Brain pericyte (primary cell): ENCODE measurements at places on chromosomes 5 and 9.

DNA sequence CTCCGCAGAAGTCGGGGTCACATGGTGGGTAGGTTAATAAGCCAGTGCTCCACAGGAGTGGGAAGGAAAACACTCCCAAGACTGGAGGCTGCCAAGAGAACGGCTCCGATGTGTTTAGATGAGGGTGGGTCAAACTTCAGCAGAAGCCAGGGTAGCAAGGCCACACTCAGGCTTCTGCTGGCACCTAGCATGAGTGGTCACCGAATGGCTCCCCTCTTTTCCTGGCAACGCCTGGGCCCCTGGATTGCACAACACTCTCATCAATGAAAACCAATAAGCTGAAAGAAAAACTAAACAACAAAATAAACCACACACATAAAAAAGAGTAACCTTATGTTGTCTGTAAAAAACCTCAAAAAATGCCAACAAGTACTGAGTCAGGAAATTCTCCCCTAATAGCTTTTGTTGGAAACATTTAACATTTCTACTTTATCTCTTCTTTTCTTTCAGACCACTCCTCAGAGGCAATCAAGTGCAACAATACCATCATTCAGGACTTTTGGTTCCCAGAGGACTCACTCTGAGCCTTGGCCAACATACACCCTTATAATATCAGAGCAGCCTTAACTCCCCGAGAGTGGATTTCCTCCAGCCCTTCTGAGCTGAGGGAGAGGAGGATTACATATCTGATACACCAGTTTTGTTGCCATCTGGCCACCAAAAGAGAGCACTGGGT lies 279.9 kb downstream of the ENC1 start:
- no peak for DNase-seq

GRCh38 chr5:32202394-32202793 lies 28.3 kb upstream of the GOLPH3 start:
- DNase-seq = no peak

- DNase-seq = no peak
These were observed 38.3 kb downstream of the FAM78A start for GRCh38 chr9:131237931-131238401.

DNA sequence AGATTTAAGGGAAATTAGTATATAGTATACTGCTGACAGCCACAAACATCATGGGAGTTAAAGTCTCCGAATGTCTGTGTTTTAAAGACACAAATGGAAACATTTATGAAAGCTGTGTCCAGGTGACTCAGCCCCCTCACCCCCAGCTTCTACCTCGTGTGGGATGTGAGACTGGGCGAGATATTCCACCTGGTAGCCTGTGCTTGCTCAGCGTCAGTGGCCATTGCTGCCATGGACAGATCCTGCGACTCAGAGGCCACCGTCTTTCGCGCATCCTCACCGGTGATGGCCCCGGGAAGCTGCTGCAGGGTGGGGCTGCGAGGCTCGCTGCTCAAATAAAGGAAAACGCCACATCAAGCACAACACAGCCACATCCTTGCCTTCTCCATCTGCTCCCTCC lies 31.2 kb upstream of the EXOC3 start:
- DNase-seq = no peak

- DNase-seq = no peak
These were observed 53.1 kb downstream of the LIX1 start for GRCh38 chr5:97089149-97089801.

DNA sequence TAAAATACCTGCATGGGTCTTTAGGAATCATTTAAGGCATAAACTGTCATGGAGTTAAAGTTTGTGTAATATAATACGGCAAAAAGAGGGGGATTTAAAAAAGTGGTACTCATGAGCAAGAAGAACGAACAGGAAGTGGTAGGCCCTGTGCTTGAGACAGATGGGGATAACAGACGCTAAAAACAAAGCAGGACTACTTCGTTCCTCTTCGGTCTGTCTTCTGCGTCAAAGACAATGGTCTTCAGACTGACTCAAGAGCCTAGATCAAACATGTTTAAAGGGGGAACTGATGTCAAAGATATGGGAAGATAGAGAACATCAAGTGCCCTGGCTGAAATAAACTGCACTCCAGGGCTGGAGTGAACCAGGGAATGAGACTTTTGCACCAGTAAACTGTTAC lies 59.8 kb upstream of the RFX3 start:
- no peak for DNase-seq

DNA sequence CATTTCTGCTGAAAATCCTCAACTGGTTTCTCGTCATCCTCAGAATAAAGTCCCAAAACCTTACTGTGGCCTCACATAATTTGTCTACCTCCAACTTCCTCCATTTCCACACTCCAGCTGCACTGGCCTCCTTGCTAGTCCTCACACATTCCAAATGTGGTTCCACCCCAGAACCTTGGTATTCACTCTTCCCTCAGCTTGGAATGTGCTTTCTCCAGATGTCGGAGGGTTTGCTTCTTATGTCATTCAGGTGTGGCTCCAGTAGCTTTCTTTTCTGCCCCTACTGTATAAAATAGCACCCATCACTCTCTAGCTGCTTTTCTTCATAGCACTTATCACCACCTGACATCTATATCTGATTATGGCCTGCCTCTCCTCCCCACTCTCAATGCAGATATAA lies 102.5 kb upstream of the IFNK start:
- no peak for DNase-seq

DNA sequence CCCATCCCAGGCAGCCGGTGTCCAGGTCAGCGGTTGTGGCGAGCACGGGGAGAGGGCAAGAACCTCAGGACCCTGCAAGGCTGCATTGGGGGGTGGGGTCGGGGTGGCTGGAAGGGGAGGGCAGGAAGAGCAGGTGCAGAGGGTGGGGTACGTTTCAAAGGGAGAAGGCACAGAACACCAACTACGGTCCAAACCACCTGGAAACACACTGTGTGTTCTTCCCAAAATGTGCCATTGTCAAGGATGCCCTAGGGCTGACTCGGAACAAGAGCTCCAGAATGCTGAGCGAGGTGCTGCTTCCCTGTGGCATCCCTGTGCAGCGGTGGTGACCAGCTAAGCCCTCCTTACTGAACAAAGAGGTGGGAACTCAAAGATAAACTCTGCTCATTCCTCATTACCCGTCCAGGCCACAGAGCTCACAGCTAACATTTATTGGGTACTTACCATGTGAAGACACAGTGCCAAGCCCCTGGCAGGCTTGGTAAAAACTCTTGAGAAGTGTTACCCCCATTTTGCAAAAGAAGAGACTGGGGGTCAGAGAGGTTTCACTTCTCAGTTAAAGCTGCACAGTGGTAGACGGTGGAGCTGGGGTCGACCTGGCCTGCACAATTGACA lies 153.8 kb downstream of the COL23A1 start:
- no peak for DNase-seq

DNA sequence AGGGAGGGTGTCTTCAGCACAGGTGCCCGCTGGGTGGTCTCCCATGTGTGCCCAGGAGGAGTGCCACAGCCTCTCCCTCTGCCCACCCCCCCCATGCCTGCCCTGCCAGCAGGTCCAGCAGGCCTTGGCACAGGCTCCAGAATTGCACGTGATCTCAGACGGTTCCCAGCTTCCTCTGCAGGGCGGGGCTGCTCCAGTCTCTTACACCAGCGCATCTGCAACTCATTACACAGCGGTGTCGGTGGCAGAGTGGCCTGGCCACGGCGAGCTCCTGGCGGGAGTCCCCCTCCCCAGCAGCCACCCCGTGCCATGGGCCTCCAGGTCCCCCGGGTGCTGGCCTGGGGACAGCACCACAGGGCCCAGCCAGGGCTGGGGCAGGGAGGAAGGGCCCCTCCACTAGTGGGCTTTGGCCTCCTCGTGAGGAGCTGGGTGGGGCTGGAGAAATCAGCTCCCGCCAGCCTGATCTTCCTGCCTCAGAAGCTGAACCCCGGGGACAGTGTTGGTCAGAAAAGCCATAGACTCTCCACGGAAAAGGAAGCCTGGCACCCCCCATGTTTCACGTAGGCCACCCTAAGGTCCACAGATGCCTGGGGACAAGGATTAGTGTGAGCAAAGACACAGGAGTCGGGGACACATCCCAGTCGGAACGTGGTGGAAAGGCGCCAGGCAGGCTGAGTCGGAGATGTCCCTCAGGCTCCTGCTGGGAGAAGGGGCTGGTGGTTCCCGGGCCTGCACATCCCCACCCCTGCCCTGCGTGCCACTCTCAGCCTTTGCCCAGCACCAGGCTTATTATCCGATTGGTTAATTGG lies 40.2 kb downstream of the RXRA start:
- peak; percentile 84 for DNase-seq

- no peak for DNase-seq
These were observed 30.7 kb downstream of the TRIP13 start for GRCh38 chr5:923281-923873.

GRCh38 chr5:160064995-160065614 lies 54.1 kb downstream of the PWWP2A start:
- no peak for DNase-seq

DNA sequence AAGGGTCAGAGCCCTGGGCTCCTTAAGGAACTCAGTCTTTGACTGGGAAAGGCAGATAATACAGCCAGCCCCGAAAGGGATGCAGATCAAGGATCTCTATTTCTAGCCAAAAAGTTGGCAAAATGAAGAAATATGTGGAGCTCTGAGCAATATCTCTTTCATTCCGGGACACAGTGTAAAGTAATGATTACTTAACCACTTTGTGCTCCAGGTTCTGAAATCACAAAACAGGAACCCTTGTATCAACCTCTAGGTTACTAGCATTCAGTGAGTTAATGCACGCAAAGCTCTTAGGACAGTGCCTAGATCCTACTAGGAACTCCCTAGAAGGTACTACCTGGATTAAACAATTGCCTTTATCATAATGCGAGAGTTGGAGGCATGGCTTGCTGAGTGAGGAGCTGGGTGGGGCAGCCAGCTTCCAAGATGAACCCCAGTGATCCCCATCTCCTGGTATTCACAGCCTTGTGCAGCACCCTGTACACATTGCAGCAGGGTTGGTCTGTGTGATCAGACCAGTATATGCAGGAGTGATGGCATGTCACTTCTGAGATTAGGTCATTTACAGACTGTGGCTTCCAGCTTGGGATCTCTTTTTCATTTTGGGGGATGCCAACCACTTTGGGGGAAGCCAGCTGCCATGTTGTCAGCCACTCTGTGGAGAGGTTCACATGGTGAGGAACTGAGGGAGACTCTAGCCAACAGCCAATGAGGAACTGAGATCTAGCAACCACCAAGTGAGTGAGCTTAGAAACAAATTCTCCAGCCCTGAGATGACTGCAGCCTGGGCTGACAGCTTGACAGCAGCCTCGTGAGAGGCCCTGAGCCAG lies 103.1 kb upstream of the SLC44A1 start:
- DNase-seq = no peak

GRCh38 chr5:157971571-157972216 lies 112.7 kb upstream of the CLINT1 start:
- no peak for DNase-seq

GRCh38 chr5:151208481-151208914 lies 15.4 kb downstream of the CCDC69 start:
- DNase-seq = no peak

DNA sequence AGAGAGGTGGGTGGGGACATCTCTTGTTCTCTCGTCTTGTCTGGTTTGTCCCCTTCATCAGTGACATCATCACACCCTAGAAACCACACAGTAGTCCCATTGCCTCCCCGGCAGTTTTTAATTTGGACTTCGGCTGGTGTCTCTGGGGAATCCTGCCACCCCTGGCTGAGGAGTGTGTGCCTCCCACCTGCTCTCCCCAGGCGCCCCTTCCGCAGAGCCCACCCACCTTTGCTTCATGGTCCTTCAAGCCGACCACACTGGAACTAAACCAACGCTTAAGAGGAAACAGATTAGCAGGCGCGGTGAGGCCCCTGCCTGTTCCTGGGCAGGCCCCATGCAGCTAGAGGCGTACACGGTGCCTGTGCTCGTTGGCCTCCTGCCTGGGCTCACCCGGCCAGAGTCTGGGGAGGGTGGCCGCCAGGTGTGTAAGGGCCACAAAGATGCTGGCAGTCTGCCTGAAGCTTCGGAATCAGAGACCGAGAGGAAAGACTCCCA lies 107.6 kb upstream of the SPRY4 start:
- no peak for DNase-seq

GRCh38 chr9:105426657-105427056 lies 21.2 kb upstream of the FSD1L start:
- no peak for DNase-seq

- DNase-seq = no peak
These were observed 178.2 kb downstream of the ZDHHC21 start for GRCh38 chr9:14515049-14515448.

DNA sequence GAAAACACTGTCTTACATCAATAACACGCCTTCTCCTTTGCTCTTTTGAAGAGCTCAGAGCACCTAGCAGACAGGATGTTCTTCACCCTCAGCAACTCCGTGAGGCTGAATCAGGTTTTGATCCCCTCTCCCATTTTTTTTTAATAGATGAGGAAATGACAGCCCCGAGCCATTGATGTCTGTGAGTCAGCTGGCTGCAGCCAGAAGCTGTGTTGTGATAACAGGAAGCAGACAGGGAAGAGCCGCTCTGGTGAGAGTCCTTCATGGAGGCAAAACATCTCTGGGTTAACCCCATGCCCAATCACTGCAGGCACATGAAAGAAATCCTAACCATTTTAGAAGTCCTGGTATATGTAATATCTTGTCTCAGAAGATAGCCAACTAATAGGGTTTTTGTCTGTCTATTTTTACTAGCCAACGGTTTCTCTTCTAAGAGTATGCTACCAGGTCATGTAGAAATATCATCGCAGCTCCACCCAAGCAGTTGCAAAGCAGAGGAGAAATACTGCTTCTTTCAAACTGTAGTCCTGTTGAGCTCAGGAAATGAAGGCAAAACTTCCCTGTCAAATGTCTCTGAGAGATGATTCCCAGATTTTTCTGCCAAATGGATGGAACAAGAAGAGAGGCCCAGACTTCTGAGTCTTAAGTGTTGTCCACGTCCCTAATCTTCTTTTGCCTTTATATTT lies 568.9 kb downstream of the CCDC171 start:
- DNase-seq = no peak

DNA sequence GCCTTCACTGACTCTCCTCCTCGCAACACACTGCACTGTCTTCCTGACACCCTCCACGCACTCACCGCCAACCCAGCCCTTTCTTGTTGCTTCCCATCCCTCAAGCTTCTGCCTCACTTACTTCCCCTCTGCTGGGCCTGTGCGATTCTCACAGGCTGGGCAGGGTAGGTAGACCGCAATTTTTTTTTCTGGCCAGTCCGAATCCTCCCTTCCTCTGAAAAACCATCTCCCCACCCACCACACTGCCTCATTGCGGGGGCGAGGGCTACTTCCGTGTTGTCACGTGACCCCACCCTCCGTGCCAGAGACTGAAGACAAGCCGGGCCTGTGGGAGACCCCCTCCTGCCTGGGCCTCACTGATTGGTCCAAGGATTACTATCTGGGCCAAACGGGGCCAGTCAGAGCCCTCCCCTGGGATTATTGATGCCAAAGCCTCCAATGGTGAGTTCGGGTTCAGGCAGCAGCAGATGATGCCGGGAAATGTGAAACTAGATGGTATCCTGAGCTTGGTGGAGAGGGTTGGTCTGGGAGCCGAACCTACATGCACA lies 73.1 kb downstream of the STK10 start:
- no peak for DNase-seq

DNA sequence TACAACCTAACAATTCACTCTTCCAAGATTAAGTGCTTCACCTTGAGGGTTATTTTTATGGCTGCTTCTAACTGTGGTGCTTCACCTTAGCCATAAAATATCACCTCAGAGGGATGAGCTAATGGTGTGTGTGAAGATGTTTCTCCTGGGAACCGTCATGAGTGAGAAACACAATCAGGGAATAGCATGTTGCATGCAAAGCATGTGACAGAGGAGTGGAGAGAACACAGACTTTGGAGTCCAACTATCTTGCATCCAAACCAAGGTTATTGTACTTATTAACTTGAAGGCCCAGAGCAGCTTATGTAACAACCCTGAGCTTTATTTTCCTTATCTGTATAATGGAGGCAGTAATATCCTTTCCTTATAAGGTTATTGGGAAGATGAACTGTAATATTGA lies 1089.0 kb upstream of the DMAC1 start:
- no peak for DNase-seq
